ENCODE measurements at places on chromosomes 13 and 19.
A peak's percentile ranks its signal among the peaks of the same experiment; 100 is the strongest.

DNA sequence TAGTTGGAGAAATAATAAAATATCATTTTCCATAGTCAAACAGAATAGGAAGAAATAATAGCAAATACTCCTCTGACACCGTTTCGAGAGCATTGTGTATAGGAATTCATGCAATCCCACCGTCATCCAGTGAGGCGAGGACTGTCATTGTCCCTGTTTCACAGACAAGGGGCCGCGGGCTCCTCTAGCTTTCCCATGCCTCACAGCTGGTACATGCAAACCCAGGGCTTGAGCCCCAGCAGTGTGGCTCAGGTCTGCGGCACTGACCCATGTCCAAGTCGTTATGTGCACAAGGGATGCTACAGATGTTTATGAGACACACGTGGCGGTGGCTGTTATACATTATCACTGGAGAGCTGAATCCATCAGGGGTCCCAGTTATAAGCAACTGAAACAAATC lies 18.5 kb upstream of the ATP11A start:
- no peak for DNase-seq

- DNase-seq: peak; percentile 84
These were observed 85.1 kb downstream of the RNASEH2B start for GRCh38 chr13:50994651-50995050.

DNA sequence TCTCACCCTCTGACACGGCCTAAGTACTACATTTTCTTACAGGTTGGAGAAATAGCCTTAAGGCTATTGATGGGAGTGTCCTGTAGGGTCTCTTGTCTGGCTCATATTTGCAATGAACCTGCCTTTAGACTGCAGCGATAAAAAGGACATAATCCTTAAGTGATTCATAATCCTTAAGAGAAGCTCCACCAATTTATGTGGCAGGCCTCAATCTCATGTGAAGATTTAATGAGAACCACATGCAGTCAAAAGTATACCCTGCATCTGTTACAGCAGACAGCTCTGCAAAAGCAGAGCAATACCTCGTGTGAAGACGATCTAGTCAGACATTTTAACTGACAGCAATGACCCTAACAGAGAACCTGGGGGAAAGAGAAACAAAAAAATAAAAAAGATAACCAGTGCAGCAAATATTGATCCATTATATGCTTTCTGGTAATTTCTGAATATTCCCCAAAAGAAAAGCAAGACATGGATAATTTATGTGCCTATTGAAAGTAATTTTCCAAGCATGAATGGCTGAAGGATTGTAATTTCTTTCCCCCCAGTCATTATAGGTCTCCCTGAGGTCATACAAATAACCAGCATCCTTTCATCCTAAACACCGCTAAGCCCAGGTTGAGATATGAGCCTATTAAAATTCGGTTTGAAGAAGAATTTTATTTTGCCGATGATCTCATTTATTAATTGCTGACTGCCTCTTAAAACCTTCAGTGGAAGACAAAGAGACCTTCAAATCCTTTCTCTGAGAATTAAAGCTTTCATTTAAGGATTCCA lies 321.8 kb upstream of the NBEA start:
- no peak for DNase-seq

DNA sequence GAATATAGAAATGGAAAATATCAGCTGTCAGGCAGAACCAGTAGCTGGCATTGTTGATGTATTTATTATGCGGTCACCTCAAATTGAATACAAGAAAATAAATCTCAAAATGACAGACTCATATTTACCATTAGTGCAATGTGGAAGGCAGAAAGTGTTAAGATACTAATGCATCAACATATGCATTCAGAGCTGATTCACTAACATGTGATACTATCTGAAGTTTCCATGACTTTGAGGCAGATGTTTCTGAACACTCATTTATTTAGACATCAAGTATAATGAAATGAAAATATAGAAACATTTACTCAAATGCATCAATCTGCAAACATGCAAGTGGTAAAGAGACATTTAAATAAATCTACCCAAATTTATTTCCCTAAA lies 474.2 kb upstream of the SLC10A2 start:
- no peak for DNase-seq

DNA sequence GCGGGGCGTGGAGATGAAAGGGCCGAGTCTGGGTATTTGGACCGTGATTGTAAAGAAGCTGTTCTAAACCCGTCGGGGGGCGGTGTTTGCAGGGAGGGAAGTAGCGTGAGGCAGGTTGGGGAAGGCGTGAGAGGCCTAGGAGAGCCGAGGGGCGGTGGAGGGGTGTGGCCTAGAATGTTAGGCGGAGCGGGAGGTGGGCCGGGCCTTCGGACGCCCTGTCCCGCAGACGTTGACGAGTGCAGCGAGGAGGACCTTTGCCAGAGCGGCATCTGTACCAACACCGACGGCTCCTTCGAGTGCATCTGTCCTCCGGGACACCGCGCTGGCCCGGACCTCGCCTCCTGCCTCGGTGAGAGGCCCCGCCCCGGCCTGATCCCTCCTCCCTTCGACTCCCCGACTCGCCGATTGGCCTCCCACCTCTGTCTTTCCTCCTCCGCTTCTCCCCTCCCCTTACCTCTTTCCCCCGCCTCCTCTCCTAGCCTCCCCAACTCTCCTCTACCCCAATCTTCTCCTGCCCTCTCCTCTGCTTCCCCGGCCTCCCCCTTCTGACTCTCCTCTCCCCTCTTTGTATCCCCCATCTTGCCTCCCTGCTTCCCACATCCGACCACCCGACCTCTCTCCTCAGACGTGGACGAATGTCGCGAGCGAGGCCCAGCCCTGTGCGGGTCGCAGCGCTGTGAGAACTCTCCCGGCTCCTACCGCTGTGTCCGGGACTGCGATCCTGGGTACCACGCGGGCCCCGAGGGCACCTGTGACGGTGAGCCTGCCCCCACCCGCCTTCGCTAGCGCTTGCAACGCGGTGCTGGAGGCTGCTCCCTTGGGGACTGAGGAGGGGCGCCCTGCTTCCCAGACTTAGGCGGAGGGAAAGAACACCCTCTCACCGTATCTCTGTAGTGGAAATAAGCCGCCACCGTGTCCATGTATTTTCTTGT lies 12.8 kb downstream of the LTBP4 start:
- DNase-seq: no peak

DNA sequence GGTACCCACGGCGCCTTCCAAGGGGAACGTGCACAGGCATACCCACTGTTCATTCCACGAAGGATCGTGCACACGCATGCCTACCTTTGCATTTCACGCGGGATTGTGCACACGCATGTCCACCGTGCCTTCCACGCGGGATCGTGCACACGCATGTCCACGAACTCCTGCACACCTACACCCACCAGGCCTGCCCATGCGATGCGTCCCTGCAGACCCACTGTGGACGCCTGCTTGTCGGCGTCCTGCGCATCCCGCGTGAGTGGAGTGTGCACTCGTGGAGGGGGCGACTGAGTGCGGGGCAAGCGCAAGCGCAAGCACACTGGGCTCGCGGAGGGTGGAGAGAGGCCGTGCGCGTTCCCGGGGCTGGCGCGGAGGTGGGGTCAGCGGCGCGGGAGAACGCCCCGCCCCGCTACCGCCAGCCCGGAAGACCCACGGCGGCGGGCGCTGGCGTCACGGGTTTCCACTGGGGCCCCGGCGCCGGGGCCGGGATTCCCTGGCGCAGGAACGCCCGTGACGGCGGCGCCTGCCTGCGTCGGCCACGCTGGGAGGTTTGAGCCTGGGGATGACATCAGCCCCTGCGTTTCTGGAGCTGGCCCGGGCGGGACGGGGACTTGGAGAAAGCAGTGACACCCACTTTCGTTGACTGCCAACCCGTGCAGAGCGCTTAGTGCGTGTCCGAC lies 18.7 kb downstream of the GADD45B start:
- no peak for DNase-seq

- DNase-seq: peak; percentile 75
These were observed 35.9 kb downstream of the OXGR1 start for GRCh38 chr13:96958286-96958891.

DNA sequence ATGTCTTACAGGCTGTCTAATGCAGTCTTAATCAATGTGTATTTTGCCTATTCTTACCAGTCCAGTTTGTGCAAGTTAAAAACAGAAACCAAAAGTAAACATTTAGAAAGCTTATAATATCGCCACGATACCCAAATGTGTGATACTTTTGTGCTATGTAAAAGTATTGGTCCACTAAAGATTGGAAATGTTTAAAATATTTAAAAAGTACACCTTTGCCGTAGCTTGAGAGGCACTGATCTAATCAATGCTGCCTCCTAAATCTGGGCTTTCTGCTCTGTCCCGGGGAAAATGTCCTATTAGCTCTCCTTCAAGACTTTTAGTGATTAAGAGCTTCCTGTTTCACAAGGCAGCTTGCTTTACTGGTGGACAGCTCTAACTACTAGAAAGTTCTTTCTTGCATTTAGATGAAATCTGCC lies 64.7 kb downstream of the DNAJC15 start:
- DNase-seq: no peak

- no peak for DNase-seq
These were observed 221.7 kb downstream of the KCNRG start for GRCh38 chr13:50236898-50237318.

DNA sequence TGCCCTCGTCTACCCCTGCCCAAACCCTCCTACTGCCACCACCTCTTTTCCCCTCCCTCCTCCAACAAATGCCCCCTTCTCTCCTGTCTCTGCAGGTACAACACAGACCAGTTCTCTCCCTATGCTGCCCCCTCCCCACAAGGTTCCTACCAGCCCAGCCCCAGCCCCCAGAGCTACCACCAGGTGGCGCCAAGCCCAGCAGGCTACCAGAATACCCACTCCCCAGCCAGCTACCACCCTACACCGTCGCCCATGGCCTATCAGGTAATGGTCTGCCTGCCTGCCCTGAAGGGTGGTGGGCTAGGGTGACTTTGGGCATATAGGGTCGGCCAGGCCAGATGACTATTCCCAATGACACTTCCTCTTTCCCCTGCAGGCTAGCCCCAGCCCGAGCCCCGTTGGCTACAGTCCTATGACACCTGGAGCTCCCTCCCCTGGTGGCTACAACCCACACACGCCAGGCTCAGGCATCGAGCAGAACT lies 6.5 kb upstream of the TIMM50 start:
- peak; percentile 47 for DNase-seq

DNA sequence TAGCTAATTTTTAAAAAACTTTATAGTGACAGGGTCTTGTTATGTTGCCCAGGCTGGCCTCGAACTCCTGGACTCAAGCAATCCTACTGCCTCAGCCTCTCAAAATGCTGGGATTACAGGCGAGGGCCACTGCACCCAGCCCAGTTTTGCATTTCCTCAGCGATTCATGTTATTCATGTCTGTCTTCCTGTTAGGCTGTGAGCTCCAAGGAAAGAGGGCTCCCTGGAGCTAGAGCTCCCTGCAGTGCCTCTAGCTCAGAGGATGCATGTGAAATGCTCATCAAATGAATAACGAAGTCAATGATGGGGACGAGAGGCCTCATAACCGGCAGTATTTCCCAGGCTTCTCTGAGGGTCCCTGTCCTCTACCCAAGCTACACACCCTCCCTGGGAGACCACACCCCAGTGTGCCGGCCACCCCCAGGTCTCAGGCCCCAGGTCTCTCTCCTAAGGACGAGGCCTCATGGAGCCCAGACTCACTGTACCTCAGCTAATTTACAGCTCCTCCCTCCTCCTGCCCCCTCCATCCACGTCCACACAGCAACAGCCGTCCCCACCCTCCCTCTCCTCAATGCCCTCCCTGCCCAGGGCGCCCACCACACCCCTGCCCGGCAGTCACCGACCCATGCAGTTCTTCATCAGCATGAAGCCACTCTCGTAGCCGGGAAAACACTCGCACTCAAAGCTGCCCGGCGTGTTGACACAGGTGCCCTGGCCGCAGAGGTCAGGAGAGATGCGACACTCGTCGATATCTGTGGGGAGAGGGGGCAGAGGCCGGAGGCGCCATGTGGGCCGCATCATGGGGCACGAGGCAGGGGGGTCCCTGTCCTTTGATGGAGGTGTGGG lies 28.5 kb downstream of the FBN3 start:
- DNase-seq: no peak

GRCh38 chr19:43640424-43640757 lies 741 bp upstream of the CADM4 start:
- no peak for DNase-seq

DNA sequence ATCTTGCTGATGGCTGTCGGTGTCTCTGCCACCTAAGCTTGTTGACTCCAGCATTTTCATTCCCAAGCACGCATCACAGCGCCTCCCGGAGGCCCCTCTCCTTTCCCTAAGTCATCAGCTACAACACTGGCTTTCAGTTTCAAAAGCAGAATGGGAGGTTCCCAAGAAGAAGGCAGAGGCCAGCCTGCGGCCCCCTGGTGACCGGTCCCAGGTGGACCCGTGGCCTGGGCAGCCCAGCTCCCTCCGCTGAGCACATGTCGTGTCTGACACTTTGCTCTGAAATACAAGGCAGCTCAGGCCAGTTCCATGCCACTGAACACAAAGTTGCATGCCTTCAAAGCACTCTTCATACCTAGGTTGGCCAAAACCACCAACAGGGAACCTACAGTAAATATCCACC lies 8.5 kb downstream of the MLLT1 start:
- no peak for DNase-seq

GRCh38 chr13:79803989-79804388 lies 323.0 kb downstream of the NDFIP2 start:
- no peak for DNase-seq

DNA sequence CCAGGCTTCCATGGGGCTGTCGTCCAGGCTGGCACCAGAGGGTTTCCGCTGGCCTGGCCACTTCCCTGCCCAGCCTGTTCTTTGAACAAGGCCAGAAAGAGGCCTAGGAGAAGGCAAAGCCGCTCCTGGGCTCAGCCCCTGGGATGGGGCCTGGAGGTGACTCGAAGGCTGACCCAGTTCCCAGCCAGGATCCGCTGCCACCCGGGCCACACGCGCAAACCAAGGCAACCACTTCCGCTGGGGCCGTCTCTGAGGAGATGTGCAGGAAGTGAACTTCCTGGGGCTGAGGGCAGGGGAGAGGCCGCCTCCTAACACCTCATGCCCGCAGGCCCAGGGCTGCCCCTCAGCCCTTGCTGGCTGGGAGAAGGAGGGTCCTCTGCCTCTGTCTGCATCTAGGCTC lies 15.2 kb downstream of the PLEKHF1 start:
- no peak for DNase-seq

DNA sequence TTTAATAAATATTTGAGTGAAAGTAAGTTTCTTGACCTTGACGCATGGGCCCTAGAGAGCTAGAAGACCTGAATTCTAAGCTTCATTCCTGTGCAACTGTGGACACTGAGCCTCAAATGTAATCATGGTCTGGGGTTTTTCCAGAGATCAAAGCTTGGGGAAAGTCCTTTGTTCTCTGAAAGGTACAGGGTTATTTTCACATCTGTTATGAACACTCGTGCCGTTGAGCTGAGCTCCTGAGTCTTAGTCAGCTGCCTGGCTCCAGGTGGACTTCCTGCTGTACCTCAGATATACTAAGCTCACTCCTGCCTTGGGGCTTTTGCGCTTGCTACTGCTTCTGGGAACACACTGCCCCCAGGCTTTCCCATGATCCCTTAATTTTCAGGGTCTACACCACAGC lies 7.5 kb upstream of the ZBTB32 start:
- no peak for DNase-seq

DNA sequence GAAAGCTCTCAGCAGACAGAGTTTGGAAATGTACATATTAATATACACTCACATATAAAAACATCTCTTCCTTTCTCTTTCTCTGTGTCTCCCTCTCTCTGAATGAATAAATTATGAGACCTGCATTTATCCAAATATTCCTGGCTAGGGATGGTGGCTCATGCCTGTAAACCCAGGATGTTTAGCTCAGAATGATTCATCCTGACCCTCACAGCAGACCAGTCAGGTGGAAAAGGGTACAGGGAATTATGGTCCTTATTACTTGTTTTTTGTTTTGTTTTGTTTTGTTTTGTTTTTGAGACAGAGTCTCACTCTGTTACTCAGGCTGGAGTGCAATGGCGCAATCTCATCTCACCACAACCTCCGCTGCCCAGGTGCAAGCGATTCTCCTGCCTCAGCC lies 71.1 kb downstream of the ZNF429 start:
- DNase-seq: no peak
